Pancreas (tissue), 10 donors: ENCODE measurements at places on chromosomes 13 and 19. TPM values are rescaled to one million over a fixed set of nuclear protein-coding genes. Genes with fewer than 3 reads are reported as not detected.

Gene CD177
- total RNA-seq = not detected

- no peak for DNase-seq
Measured at GRCh38 chr13:110759710-110760109, 46.2 kb downstream of the ING1 start.

DNA sequence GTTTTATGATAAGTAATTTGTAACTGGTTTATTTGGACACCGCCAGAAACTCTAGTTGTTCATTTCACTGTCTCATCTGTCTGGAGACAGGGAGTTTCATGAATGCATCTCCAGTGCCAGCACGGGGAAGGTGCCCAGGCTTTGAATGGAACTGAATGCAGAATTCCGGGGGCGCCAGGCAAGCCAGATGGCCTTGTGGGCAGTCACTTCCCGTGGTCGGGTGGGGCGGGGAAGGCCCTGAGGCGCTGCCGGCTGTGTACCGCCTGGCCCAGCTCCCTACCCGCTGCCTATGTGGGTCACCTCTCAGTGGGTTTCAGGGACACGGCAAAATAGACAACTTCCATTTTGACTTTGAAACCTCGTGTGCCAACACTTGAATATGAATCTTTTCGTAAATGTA is 28.8 kb upstream of the MCF2L start:
- DNase-seq = no peak

GRCh38 chr13:34466301-34466700 is 475.8 kb upstream of the NBEA start:
- no peak for DNase-seq

DNA sequence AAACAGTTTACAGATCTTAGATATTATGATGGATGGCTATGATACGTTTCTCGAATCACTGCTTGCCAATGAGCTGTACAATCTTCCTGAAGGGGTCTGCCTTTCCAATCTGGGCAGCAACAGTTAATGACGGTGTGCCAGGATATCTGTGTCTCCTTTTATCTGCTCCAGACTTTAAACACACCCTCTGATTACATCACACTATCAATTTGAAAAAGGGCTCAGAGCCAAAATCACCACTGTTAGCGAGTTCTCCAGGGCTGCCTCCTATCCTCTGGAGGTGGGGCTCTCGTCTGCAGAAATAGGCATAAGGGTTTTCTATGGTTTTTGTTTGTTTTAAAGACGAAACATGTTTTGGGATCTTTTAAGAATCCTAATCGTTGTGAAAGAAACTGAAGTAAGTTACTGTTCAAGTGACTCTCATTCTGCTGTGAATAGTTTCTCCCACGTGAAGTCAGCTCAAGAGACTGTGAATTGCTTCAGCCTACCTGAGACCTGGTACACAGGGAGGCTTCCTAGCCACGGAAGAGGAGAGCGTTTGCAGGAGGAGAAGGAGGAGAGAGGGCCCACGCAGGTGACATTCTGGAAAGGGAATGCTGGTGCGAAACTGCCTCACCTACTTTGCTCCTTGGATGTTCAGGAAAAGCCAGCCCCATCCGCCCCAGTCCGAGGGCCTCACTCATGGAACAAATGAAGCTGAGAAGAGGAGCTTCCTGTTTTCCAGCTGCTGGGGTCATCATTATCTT is 15.2 kb upstream of the GJA3 start:
- no peak for DNase-seq

DNA sequence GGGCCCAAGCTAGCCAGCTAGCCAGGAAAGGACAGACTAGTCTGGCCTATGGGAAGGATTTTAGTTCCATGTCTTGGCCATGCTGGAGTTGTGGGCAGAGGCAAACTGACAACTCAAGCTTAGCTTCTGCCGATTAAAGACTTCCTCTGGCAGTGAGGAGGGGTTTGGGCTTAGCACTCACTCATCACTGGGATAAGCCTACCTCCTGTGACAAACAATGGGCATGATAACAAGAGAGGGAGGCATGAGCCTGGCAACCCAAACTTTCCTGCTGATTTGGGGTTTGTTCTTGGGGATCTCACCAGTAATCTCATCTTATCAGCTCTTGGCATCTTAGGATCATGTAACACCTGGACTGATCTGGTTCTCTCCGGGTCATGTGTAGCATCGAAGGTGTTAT is 83.6 kb downstream of the KL start:
- no peak for DNase-seq

- no peak for DNase-seq
Measured at GRCh38 chr13:111099290-111099689, 15.8 kb upstream of the ARHGEF7 start.
